NCI-H187 (cell line): ENCODE measurements at places on chromosomes 16 and 17.

DNA sequence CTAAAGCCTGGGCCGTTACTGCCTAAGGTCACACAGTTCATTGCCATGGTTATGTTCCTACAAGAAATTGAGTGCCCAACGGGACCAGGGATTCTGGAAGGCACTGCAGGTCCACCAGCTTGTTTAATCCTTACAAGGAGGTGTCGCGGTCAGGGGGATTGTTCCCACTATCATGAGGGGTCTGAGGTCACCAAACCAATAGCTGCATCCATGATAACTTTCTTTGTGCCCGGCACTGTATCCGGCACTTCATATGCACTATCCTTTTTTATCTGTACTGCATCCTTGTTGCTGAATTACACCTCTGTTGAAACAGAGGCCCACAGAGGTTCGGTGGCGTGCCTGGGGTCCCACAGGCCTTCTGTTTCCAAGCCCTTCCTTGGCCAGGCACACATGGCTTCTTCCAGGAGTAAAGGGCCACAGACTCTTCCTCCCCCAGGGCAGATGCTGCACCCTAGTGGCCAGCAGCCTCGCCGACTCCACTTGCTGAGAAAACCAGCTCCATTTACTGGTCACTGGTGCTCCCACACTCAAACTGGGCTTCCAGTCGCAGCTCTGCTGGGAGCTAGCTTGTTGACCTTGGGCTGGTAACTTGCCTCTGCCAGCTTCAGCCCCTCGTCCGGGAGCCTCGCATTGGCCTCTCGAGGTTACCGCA, 82.0 kb upstream of the PLCG2 start:
- no peak for DNase-seq

DNA sequence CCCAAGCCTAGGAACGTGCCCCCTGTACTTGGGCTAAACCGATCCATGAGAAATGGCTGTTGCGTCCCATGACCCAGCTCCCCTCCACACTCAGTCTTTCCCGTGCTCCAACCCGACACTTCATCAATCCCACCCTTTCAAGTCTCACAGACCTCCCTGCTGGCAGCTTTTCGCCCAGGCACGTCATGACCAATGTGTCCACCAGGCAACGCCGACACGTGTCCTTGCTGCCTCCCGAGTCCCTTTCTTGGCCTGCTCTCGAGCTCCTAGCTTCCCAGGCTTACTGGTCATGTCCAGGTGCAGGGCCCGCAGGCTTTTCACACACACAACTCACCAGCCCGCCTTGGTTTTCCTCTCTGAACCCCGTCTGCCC, 12.2 kb downstream of the MNT start:
- DNase-seq = no peak

- DNase-seq = no peak
Measured at GRCh38 chr17:2691069-2691871, 20.3 kb downstream of the CLUH start.

- DNase-seq = no peak
Measured at GRCh38 chr17:65665966-65666365, 104.5 kb upstream of the AXIN2 start.

DNA sequence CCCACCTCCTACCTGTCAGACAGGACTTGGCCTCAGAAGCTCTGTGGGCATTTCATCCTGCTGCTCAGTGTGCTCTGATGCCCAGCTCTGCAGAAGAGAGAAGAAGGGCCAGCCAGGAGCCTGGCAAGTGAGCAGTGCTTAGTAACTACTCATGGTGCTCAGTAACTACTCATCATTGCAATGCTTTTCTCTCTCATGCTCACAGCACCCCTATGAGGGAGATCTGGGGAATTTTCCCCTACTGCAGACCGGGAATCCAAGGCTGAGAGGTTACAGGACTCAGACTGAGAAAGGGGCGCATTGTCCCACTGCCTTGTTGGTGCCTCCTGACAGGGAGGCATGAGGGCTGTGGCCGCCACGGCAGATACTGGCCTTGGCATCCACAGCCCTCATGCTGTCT, 261.1 kb downstream of the C16orf95 start:
- no peak for DNase-seq

DNA sequence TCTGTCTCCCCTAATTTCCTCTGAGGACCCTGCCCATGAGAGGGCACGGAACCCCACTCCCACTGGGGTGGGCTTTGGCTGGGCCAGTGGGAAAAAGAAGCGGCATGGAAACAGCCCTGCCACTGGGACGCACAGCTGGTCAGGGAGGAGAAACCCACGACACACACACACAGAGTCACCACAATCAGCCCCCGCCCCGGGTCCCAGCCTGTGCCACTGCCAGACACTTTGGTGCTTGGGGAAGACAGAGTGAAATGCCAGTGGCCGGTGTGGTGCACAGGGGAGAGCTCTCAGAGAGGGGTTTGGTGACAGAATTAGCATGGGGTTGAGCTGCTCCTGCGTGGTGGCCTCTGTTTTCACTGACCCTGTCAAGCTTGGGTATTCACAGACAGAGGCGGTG, 30.7 kb upstream of the RNPS1 start:
- no peak for DNase-seq

DNA sequence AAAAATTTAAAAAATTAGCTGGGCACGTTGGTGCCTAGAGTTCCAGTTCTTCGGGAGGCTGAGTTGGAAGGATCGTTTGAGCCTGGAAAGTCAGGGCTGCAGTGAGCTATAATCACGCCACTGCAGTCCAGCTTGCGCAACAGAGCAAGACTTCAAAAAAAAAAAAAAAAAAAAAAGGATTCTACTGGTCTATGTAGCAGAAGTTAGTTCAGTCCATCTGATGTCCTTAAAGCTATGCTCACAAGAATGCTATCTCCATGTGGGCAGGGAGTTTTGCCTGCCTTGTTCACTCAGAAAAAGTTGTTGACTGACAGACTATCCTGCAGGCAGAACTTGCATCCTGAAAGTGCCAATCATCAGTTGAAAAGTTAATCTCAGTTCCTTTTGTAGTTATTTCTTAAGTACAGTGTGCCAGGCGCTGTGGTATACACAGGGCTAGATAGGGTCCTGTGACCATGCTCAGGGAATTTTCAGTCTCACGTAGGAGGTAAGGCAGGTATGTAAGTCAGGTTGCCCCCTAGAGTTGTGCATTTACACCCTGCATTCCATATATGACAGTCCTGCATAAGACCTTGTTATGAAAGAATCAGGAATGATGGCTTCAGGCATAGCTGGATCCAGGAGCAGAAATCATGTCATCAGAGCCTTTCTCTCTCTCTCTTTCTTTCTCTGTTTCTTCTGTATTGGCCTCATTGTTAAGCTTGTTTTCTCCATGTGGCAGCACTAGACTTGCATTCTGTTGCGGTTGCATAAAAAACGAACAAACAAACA, 7.6 kb downstream of the SYT17 start:
- DNase-seq = no peak

DNA sequence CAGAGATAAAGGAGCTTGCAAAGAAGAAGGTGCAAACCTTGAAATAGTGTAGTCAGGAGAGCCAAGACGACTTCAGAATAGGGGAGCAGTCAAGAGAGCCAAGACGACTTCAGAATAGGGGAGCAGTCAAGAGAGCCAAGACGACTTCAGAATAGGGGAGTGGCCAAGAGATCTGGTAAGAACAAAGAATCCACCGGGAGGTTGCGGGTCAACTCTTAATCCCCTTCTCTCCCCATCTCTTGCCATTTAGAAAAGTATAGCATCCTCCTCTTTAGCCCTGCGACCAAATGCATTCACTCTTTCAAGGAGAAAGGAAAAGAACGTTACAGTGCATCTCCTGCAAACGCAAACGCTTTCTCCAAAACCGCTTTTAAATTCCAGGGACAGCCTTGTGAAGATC, 713 bp downstream of the KNOP1 start:
- DNase-seq = no peak

- DNase-seq = no peak
Measured at GRCh38 chr17:6456914-6457687, 12.8 kb downstream of the PIMREG start.

GRCh38 chr17:64327201-64327930, 63.3 kb downstream of the PECAM1 start:
- DNase-seq = no peak

GRCh38 chr17:62804822-62805221, 3.3 kb downstream of the MARCHF10 start:
- DNase-seq = no peak

- no peak for DNase-seq
Measured at GRCh38 chr16:54286090-54286365, 559 bp downstream of the IRX3 start.

GRCh38 chr17:27631411-27631760, 398 bp downstream of the LGALS9 start:
- DNase-seq = no peak

- DNase-seq = no peak
Measured at GRCh38 chr16:81549547-81550431, 105.2 kb downstream of the CMIP start.

- DNase-seq = no peak
Measured at GRCh38 chr16:48075398-48075797, 80.4 kb downstream of the ABCC12 start.

GRCh38 chr17:78572239-78573205, 4.7 kb downstream of the DNAH17 start:
- DNase-seq = no peak

- no peak for DNase-seq
Measured at GRCh38 chr16:85800321-85800669, 800 bp downstream of the COX4I1 start.

GRCh38 chr17:39252788-39253460, 27.2 kb upstream of the STAC2 start:
- DNase-seq = no peak

- no peak for DNase-seq
Measured at GRCh38 chr17:17840751-17841591, 4.2 kb upstream of the SREBF1 start.

DNA sequence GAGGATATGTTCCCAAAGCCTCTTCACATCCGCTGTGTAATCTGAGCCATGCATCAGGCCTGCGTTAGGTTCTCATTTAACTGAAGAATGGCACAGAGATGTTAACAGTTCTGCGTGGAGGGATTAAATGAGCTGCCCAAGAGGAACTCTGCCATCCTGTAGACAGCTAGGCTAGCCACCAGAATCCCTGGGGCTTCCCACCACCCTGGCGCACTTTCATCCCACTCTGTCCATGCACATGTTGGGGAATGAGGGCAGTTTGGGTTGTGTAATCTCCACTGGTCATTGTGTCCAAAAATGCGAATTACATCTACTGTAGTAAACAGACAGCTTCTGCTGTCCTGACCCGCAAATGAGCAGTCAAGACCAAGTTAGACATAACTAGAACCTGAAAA, 1.0 kb upstream of the GLG1 start:
- no peak for DNase-seq

GRCh38 chr16:10741844-10742243, 1.8 kb upstream of the NUBP1 start:
- DNase-seq = no peak

GRCh38 chr17:4262703-4263102, 1.1 kb downstream of the ANKFY1 start:
- no peak for DNase-seq

DNA sequence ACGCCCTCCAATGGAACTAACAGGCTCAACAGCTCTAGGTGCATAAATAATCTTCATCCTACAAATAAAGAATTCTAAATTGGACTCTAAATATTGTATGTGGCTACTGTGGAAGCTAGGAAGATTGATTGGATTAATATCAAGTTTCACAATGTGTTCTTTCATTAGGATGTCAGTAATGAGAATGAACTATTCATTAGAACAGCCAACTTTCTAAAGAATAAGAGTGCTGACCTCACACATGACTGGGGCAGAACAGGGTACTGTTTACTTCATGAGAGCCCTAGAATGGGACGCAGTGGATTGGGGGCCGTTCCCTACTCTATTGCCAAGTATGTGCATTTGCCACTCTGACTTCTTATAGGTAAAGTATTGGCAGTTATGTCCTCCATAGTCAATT, 528.2 kb upstream of the RBFOX1 start:
- no peak for DNase-seq

- no peak for DNase-seq
Measured at GRCh38 chr17:50107790-50108414, 12.8 kb downstream of the PDK2 start.

DNA sequence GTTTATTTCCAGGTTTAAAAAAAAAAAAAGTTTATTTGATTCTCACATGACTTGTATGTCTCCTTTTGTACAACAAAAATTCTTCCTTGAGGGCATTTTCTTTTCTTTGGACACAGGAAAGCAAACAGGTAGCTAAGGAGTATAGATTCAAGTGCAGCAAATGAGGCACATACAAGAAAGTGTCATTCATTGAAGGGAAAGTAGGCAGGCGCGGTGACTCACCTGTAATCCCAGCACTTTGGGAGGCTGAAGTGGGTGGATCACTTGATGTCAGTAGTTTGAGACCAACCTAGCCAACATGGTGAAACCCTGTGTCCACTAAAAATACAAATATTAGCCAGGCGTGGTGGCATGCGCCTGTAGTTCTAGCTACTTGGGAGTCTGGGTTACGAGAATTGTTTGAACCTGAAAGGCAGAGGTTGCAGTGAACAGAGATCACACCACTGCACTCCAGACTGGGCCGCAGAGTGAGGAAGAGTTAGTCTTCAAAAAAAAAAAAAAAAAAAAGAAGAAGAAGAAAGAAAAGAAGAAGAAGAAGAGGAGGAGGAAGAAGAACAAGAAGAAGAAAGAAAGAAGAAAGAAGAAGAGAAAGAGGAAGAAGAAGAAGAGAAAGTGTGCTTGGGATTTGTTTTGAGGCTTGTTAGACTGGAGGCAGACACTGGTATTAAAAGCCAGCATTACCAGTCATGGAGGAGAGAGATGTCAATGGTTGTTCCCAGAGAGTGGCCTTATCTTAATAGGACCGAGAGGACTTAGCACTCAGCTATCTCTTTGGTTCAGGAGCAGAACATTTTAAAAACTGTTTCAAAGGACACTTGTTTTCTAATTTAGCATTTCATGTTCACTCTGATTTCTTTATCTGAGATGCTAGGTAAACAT, 19.7 kb downstream of the GINS3 start:
- DNase-seq = no peak

DNA sequence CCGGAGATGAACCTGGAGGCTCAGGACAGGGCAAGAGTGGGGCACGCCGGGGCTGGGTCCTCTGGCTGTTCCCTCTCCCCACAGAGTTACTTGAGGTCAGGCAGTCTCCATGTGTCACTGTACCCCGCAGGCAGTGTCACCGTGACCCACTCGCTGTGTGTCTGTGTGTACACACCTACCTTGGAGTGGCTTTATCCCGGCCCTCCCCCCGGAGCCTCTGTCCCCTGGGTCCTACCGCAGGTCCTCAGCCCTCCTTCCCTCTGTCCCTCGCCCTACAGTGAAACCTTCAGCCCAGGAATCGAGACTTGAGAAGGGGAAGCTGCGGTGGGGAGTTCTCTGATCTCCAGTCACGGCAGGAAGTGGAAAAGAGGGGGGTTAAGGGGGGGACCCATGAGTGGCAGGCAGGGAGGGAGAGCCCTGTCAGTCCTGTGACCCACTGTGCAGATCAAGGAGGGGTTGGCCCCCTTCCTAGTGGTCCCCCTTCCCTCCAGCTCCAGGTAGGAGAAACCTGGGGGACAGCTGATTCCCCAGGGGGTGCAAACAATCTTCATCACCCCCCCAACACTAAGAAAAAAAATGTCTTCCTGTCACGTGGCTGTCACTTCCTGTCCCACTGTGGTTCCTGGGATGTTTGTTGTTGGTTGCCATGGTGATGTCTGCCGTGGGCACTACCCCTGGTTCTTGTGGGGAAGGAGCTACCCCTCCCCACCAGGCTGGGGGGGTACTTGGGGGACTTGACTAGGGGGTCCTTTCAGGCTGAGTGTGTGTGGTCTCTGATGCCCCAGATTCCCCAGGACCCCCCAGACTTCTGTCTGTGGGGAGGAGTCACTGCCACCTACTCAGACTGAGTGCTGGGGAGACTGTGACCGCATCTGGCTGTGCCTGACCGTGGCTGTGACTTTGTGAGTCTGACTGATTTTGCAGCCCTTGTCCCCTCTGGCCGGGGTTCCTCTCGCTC, 13.7 kb downstream of the RARA start:
- DNase-seq = no peak
